ENCODE measurements at places on chromosomes 3 and 15. TPM values are rescaled to one million over a fixed set of nuclear protein-coding genes. Genes with fewer than 3 reads are reported as not detected.

Gene MEX3B
- total RNA-seq = 1.9 TPM

DNA sequence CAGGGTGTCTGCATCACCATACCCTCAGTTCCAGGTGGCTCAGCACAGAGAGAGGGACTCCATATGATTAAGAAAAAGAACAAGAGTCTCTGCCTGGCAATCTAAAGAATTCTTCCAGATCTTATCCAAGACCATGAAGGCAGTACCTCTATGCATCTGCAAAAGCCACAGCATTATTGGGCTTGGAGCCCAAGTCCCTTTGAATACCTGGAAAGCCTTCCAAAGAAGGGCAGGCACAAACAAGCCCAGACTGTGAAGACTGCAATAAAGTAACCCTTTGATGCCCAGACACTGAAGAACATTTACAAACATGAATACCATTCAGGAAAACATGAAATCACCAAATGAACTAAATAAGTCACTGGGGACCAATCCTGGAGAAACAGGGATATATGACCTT, 60.9 kb upstream of the DIPK2A start:
- DNase-seq = no peak
- H3K36me3 ChIP-seq = no peaks in the 10 kb centered on the region
- no peak overlapping the region for H3K27ac ChIP-seq
- no peaks in the 10 kb centered on the region for H3K27me3 ChIP-seq

GRCh38 chr15:67828278-67828968, 3.1 kb downstream of the SKOR1 start:
- H3K27me3 ChIP-seq = no peaks in the 10 kb centered on the region
- no peaks in the 10 kb centered on the region for H3K4me1 ChIP-seq
- H3K27ac ChIP-seq = no peak overlapping the region
- DNase-seq = no peak
- no peaks in the 10 kb centered on the region for H3K36me3 ChIP-seq

DNA sequence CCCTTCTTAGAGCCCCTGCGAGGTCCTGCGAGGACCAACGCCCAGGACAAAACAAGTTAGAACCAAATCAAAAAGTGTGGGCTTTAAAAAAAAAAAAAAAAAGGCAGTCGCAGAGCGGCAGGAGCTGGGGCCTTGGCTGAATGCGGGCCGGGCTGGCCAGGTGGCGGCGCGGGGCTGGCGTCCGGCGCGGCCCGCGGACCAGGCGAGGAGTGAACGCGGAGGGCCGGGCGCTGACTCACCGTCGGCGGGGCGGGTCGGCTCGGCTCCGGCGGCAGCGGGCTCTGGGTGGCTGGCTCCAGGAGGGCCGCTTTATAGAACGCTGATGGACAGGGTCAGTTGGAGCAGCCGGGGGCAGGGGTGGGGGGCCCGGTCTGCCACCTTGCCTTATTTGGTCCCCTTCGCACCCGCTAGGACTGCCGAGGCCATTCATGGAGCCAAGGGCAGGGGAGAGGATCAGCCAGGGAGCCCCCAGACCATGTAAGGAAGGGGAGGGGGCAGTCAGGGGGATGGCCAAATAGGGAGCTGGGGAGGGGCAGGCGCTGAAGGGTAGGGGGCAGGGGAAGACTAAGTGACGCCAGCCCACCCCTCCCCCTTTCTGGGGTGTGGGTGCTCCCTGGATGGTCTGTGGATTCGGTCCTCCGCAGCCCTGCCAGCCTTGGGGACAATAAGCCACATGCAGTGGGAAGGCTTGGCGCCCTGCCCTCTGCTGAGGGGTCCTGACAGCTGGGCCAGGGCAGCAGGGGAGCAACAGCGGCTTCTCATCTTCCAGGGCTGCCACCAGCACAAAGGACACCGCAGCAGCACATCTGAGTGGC, at the start of gene ACTC1:
Gene ACTC1 (minus strand): TSS at position 283 of the 815 bp plus-strand sequence. CDS start 741 bp downstream, outside the sequence.
- no peaks in the 10 kb centered on the region for H3K4me1 ChIP-seq
- peaks cover 51% of the 10 kb centered on the region for H3K27me3 ChIP-seq
- no peaks in the 10 kb centered on the region for H3K36me3 ChIP-seq
- H3K27ac ChIP-seq = no peak within 1 kb of the TSS
- DNase-seq = no peak

- no peaks in the 10 kb centered on the region for H3K27me3 ChIP-seq
- no peaks in the 10 kb centered on the region for H3K36me3 ChIP-seq
- no peak overlapping the region for H3K4me3 ChIP-seq
- DNase-seq = no peak
These were observed 166.6 kb downstream of the PLD1 start for GRCh38 chr3:171643681-171644080.

GRCh38 chr3:13292375-13292774, 127.7 kb downstream of the NUP210 start:
- no peaks in the 10 kb centered on the region for H3K4me1 ChIP-seq
- DNase-seq = no peak
- no peaks in the 10 kb centered on the region for H3K27me3 ChIP-seq
- H3K36me3 ChIP-seq = no peaks in the 10 kb centered on the region
- no peak overlapping the region for H3K27ac ChIP-seq
- H3K4me3 ChIP-seq = no peak overlapping the region

DNA sequence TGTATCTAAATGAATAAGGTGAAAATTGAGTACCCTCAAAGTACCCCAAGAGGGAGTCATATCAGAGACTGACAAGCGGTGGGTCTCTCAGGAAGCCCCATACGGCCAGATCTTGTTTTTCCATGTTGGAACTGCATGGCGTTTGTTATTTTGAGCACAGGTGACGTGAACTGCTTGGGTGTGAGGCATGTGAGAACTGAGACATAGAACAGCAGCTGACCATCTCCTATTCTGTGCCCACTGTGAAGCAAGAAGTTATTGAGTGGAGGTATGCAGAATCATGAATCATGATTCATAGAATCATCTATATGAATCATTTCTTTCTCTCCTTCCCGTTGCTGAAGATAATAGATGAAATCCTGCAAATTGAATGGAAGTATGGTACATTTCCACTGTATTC, 4.6 kb downstream of the VPS8 start:
- H3K36me3 ChIP-seq = no peaks in the 10 kb centered on the region
- no peak overlapping the region for H3K27ac ChIP-seq
- H3K27me3 ChIP-seq = no peaks in the 10 kb centered on the region
- no peak for DNase-seq

- H3K36me3 ChIP-seq = no peaks in the 10 kb centered on the region
- H3K27me3 ChIP-seq = no peaks in the 10 kb centered on the region
- H3K4me1 ChIP-seq = no peaks in the 10 kb centered on the region
- H3K4me3 ChIP-seq = no peak overlapping the region
- no peak overlapping the region for H3K27ac ChIP-seq
- DNase-seq = no peak
These were observed 112.0 kb downstream of the SCAPER start for GRCh38 chr15:76793162-76793561.

DNA sequence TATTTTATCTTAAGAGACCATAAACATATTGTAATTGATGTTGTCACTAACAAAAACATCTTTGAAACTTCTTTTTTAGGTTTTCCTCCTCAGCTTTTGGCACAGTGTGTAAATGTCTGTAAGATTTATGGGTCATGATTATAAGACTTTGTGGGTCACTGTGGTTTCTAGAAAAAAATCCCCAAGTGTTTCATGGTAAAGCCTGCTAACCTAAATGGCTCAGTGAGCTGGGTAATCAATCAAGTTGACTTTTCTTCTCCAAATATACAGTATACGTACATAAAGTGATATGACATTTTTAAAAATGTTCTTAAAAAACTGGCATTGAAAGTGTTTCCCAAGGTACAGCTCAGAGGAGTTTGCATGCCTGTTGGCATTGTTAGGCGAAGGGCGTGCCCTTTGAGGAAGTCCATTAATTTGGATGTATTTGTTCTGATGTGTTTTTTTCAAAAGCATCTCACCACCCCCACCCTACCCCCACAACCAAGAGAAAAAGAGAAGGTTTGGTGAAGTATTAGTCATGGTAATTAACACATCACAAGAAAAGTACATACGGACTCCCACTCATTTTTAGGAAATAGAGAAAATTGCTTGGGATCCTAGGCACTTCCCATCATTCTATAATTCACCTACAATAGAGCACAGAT, 385.4 kb upstream of the LRRC3B start:
- no peaks in the 10 kb centered on the region for H3K27me3 ChIP-seq
- no peak overlapping the region for H3K27ac ChIP-seq
- no peak overlapping the region for H3K4me3 ChIP-seq
- no peaks in the 10 kb centered on the region for H3K4me1 ChIP-seq
- no peak for DNase-seq
- H3K36me3 ChIP-seq = no peaks in the 10 kb centered on the region

GRCh38 chr3:62481962-62482361, 108.6 kb upstream of the FEZF2 start:
- no peak for DNase-seq
- H3K27ac ChIP-seq = no peak overlapping the region

GRCh38 chr3:171841620-171842000, 1.5 kb upstream of the TMEM212 start:
- H3K36me3 ChIP-seq = no peaks in the 10 kb centered on the region
- no peaks in the 10 kb centered on the region for H3K27me3 ChIP-seq
- no peak for DNase-seq
- H3K27ac ChIP-seq = no peak overlapping the region
- no peaks in the 10 kb centered on the region for H3K4me1 ChIP-seq

DNA sequence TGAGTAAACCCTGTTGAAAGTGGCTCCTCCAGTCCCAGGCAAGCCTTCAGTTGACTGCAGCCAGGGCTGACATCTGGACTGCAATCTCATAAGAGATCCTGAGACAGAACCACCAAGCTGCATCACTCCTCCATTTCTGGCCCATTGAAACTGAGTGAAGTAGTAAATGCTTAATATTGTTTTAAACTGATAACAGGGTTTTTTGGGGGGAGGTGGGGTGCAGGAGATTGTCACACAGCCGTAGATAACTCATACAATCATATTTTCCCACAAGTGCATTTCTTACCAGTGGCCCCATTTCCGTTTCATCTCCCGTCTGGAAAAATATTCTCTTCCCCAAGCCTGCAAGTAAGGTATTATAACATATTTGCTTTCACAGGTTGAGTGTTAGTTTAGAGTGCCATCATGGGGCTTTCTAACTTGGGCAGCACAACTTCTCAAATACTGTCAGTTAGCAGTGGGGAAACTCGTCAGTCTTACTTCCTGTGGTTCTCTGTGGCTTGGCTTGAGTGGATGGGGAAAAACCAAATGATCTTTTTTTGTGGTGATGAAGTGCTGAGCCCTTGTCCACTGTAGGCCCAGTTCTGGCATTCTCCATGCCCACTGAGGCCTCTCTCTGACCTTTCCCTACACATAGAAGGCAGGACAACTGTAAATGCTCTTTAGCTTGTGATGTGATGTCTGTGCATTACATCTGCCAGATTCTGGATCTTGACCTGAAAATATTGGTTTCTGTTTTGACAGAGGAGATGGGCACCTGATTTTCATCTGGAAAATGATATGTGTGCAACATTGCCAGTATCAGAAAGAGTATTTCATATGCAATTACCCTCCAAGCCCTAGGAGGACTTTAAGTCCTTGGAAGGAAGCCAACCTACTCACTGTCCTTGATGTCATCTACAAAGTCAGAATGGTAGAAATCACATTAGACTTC, 90.1 kb upstream of the BHLHE40 start:
- DNase-seq = no peak
- no peaks in the 10 kb centered on the region for H3K4me1 ChIP-seq
- H3K36me3 ChIP-seq = no peaks in the 10 kb centered on the region
- no peak overlapping the region for H3K4me3 ChIP-seq
- no peak overlapping the region for H3K27ac ChIP-seq
